ENCODE measurements at places on chromosomes 3 and 15.

GRCh38 chr3:139455855-139456254, 20.5 kb downstream of the RBP2 start:
- no peak for DNase-seq

DNA sequence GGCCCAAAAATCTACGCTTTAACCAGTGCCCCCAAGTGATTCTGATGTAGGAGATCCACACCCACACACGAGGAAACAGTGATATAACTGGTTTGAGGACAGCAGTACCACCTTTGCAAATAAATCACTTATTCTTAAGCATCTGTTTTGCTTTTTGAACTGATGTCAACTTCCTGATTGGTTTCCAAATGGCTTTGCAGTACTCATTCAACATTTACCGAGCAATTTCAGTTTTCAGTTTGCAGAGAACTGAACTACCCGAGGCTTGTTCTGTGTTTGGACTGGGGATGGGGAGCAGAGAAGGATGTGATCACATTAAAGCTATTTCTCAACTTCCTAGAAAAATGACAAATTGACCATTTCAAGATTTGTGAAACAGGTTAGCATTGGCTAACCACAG, 1.1 kb upstream of the GYG1 start:
- DNase-seq = no peak

- no peak for DNase-seq
Measured at GRCh38 chr15:61327019-61327631, 98.0 kb upstream of the RORA start.

GRCh38 chr3:162367429-162368260, 871.0 kb downstream of the OTOL1 start:
- DNase-seq = no peak

DNA sequence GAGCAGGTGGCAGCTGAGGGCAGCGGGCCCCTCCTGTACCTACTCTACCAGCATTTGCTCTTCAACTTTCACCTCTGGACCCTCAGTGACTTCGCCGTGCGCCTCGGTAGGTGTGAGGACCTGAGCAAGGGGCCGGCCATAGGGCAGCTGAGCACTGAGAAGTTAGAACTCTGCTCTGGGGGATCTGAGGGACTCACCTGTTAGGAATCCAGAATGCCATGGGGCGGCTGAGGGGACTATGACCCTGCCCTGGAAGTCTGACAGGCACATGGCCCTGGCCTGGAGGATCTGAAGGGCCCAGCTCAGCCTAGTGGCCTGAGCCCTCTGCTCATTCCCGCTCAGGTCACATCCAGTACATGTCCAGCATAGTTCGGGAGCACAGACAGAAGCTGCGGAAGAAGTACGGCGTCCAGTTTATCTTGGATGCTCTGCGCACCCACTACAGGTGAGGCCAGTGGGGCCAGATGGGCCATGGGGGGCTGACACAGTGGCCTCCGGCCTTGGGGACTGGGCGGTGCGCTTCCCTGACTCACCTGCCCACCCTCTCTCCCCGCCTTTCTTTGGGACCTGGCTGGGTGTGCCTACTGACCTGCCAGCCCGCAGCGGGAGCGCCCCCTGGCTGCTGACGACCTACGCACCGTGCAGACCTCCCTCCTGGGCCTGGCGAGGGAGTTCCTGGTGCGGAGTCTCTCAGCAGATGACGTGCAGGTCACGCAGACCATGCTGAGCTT, 18.8 kb downstream of the NBEAL2 start:
- DNase-seq = peak; percentile 59

GRCh38 chr3:45826908-45827307, 15.0 kb downstream of the LZTFL1 start:
- no peak for DNase-seq
